ENCODE measurements at places on chromosomes 3 and 15. TPM values are rescaled to one million over a fixed set of nuclear protein-coding genes. Genes with fewer than 3 reads are reported as not detected.

DNA sequence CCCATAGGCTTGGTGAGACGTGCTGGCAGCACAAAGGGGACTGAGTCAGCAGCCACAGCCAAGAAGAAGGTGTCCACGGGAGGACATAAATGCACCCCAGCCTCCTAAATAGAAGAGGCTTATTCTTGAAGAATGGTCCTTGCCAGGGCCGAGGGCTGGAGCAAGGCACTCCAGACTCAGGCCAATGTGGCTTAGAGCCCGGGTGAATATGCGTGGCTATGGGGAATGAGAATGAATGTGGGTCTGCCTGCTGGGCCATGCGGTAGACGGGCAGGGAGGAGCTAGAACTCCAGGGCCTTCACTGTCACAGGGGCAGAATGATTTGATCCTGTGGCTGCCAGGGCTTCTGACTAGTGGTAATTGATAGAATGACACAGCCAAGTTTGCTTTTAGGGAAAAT is 34.0 kb downstream of the DHX30 start:
- H3K27ac ChIP-seq: no peak overlapping the region
- no peak overlapping the region for H3K4me3 ChIP-seq

- H3K4me3 ChIP-seq: no peak overlapping the region
- H3K27ac ChIP-seq: no peak overlapping the region
Observed at GRCh38 chr3:22263042-22263441, 512.0 kb upstream of the ZNF385D start.

DNA sequence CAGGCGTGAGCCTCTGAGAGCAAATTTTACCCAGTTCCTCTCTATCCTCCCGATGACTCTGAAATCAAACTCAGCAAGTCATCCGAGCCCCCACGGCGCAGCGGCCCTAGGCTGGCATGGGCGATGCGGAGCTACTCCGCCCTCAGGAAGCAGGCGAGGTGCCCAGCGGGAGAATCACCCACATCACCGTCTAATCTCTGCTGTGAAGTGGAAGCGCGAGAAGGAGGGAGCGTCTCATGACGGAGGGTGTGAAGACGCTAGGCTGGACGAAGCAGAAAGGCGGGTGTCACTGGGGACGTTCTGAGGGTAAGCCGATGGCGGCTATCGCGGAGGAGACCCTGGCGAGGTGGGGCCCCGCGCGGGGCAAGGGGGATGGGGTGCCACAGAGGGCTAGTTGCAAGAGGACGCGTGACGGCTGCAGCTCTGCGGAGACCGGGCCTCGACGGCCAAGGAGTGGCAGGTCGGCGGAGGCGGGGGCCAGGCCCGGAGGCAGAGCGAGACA is 9.1 kb upstream of the GNAI2 start:
- H3K27me3 ChIP-seq: no peaks in the 10 kb centered on the region
- peak overlapping the region; percentile 78 for H3K27ac ChIP-seq
- DNase-seq: no peak
- peaks cover 6% of the 10 kb centered on the region for H3K4me1 ChIP-seq
- H3K4me3 ChIP-seq: peak overlapping the region; percentile 72

GRCh38 chr3:58366699-58367098 is 34.0 kb downstream of the PXK start:
- no peaks in the 10 kb centered on the region for H3K27me3 ChIP-seq
- H3K4me3 ChIP-seq: no peak overlapping the region
- no peaks in the 10 kb centered on the region for H3K36me3 ChIP-seq
- no peak for DNase-seq
- no peak overlapping the region for H3K27ac ChIP-seq

GRCh38 chr3:129023909-129024308 is 22.8 kb downstream of the EFCC1 start:
- H3K4me1 ChIP-seq: peaks cover 6% of the 10 kb centered on the region
- no peaks in the 10 kb centered on the region for H3K27me3 ChIP-seq
- no peak overlapping the region for H3K4me3 ChIP-seq
- H3K27ac ChIP-seq: no peak overlapping the region
- no peak for DNase-seq

DNA sequence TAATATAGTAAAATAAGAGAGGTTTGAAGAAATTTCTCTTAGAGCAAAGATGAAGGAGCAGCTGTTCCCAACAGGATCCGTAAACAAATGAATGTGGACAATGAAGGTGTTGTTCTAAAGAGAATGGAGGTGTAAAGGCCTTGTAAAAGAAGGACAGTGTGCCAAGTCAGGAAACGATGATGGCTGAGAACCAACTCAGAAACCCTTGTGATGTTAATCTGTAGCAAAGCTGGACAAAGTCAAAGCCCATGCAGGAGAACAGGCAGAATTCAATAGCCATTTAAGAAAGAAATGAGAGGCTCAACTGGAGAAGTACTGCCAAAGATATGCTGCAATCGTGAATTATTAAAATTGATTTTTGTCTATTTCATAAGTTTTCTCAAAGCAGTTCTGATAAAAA is 192.2 kb downstream of the MBNL1 start:
- 0 out of 2 replicates have a peak, but pooled peaks cover 1% of the 10 kb centered on the region for H3K36me3 ChIP-seq
- no peak for DNase-seq
- no peak overlapping the region for H3K4me3 ChIP-seq
- no peak overlapping the region for H3K27ac ChIP-seq

DNA sequence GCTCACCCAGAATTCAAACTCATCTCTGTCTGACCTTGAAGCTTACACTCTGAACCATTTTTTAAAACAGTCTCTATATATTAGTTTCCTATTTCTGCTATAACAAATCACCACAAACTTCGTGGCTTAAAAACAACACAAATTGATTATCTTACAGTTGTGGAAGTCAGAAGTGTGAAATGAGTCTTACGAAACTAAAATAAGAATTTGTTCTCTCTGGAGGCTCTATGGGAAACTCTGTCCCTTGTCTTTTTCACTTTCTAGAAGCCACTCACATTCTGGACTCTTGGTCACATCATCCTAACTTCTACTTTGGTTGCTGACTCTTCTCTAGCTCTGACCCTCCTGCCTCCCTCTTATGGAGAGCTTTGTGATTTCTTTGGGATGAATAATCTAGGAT is 429.3 kb upstream of the THBS1 start:
- no peaks in the 10 kb centered on the region for H3K27me3 ChIP-seq
- H3K36me3 ChIP-seq: no peaks in the 10 kb centered on the region
- peaks cover 18% of the 10 kb centered on the region for H3K4me1 ChIP-seq
- no peak overlapping the region for H3K27ac ChIP-seq
- H3K4me3 ChIP-seq: no peak overlapping the region

DNA sequence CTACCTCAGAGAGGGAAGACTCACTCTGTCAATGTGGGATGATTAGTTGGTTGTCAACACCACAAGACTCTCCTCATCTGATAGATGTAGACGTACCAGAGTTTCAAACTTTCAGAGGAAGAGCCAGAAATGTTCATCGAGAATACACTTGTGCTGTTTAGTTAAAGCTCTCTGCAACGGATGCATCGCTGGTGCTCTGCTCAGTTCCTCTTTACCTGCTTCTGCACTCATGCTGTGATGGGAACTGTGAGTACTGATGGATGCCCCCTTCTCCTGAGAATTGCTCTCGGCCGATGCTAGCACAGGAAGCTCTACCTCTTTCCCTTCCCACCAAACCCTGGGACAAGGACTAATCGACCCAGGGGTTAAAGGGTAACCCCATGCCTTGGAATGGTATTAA is 51.8 kb upstream of the CCDC54 start:
- H3K4me1 ChIP-seq: no peaks in the 10 kb centered on the region
- H3K27me3 ChIP-seq: no peaks in the 10 kb centered on the region
- H3K27ac ChIP-seq: no peak overlapping the region
- no peaks in the 10 kb centered on the region for H3K36me3 ChIP-seq
- DNase-seq: no peak

DNA sequence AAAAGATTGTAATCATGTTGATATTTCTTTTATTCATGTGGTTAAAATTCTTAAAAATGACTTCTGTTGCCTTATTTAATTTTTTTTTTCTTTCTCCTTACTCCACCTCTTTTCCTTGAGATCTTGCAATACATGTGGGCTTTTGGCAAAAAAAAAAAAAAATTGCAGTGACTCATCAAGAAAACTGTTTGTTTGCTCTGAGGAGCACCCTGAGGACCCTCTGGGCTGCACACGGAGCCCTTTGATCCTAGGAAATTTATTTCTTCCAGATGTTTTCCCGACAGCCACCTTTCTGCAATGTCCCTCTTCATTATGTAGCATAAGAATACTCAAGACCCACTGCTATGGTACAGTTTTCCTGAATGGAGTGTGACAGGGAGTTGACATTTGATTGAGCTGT is 371.7 kb downstream of the ZBTB20 start:
- H3K36me3 ChIP-seq: no peaks in the 10 kb centered on the region
- no peak overlapping the region for H3K27ac ChIP-seq
- H3K27me3 ChIP-seq: no peaks in the 10 kb centered on the region

DNA sequence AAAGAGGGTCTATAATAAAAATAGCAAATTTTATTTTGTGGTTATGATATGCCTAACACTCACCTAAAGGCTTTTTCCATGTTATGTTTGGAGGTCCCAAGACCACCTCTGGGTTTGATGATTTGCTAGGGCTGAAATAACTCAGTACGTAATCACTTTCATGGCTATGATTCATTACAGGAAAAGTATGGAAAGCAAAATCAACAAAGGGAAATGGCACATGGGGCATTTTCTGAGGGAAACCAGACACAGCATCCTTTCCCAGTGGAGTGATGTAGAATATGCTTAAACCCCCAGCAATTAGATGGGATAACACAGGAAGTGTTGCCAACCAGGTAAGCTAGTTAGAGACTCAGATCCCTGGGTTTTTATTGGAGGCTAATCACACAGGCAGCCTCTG is 701.6 kb upstream of the CBLB start:
- H3K4me3 ChIP-seq: no peak overlapping the region
- H3K4me1 ChIP-seq: no peaks in the 10 kb centered on the region
- H3K27ac ChIP-seq: no peak overlapping the region
- no peak for DNase-seq
- no peaks in the 10 kb centered on the region for H3K27me3 ChIP-seq
- no peaks in the 10 kb centered on the region for H3K36me3 ChIP-seq

DNA sequence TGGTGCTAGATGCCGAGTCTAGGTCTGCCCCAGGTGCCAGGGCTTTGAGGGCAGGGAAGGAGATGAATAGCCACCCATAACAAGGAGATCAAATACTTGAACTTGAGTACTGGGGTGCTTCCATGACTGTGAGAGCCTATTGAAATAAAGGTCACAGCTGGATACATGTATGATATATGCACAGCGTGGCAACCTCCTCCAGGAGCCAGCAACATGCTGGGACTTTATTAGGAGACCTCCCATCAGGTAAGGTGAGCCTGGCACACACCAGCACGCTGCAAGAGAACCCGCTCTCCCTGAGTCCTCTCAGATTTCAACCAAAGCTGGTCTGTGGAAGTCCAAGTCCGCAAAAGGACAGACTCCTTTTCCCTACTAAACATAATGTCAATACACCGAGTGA is 10.5 kb upstream of the HES1 start:
- DNase-seq: no peak
- no peak overlapping the region for H3K4me3 ChIP-seq
- no peaks in the 10 kb centered on the region for H3K36me3 ChIP-seq
- H3K27me3 ChIP-seq: no peaks in the 10 kb centered on the region
- H3K27ac ChIP-seq: no peak overlapping the region
- H3K4me1 ChIP-seq: peaks cover 82% of the 10 kb centered on the region

DNA sequence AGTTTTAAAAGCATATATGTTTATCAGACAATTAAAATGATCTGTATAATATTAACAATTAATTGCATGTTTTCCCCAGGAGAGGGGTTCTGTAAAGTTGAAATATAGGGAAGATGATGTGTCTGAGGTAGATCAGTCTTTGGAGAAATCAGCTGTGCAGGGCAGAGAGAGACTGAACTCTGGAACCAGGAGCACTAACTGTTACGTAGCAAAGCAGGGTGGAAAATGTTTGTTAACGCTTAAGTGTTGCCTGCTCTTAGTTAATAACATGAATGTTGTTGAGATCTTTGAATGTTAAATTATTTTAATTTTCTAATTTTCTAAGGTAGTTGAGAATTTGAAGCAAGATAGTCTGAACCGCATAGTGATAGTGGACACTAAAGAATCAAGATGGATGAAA is 57.5 kb downstream of the NEO1 start:
- no peak overlapping the region for H3K27ac ChIP-seq
- DNase-seq: no peak
- H3K27me3 ChIP-seq: no peaks in the 10 kb centered on the region
- no peaks in the 10 kb centered on the region for H3K4me1 ChIP-seq
- no peak overlapping the region for H3K4me3 ChIP-seq

DNA sequence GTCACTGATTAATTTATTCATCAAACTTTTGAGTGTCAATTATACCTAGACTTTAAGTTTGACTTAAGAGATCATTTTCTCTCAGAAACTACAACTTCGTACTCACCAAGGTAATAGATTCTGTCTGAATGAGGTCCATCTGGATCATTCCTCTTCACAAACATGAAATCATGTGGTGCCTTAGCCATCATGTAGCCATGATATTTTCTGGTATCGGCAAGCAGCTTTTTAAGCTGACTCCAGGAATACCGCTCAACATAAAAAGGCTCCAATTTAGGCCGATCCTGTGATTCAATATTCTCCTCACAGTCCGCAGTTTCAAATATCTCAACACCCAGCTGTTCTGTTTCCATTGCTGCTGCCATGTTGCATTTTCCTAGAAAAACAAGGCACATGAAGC is 5.3 kb downstream of the DPP8 start:
- DNase-seq: no peak
- H3K36me3 ChIP-seq: no peaks in the 10 kb centered on the region

- no peaks in the 10 kb centered on the region for H3K4me1 ChIP-seq
- no peak for DNase-seq
- H3K36me3 ChIP-seq: no peaks in the 10 kb centered on the region
- peak overlapping the region; percentile 13 for H3K27ac ChIP-seq
- no peaks in the 10 kb centered on the region for H3K27me3 ChIP-seq
Observed at GRCh38 chr15:90046911-90047392, 45.8 kb downstream of the ZNF710 start.

GRCh38 chr3:64488939-64489338 is 198.9 kb downstream of the ADAMTS9 start:
- H3K27ac ChIP-seq: no peak overlapping the region
- H3K4me1 ChIP-seq: peaks cover 32% of the 10 kb centered on the region
- H3K4me3 ChIP-seq: no peak overlapping the region
- H3K27me3 ChIP-seq: peaks cover 1% of the 10 kb centered on the region
- no peaks in the 10 kb centered on the region for H3K36me3 ChIP-seq
- DNase-seq: no peak

DNA sequence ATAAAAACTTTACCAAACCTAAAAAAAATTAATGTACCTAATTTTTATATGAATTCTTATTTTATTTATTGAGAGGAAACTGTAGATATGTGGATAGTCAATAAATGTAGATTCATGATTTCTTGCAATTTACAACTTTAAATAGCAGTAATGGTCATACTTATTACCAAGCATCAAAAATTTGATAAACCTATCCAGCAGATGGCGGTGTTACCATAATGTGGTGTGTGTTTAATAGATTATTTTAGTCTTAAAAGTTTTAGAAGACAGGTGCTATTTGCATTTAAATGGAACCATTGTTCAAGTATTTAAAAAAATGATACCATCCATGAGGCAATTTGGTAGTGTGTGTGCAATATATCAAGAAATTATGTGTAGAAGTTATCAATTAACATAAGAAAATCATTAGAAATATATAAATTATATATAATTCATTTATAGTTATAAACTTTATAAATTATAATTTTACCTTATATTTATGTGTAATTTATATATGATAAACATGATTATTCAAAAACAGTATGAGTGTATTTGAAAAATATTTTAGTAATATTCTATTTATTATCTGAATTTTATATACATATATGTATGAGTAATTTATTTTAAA is 176.0 kb upstream of the BCHE start:
- H3K4me3 ChIP-seq: no peak overlapping the region
- H3K27me3 ChIP-seq: no peaks in the 10 kb centered on the region
- no peaks in the 10 kb centered on the region for H3K4me1 ChIP-seq
- H3K27ac ChIP-seq: no peak overlapping the region
- no peak for DNase-seq
- H3K36me3 ChIP-seq: no peaks in the 10 kb centered on the region

The CPLX3 gene
- total RNA-seq: not detected

The ANKRD63 gene
- total RNA-seq: 0.28 TPM

The EIF3J gene
- 179 TPM for total RNA-seq

The C2CD4A gene
- total RNA-seq: 0.11 TPM

The CILP gene
- not detected for total RNA-seq

The TMEM89 gene
- not detected for total RNA-seq

The UMPS gene
- total RNA-seq: 62.9 TPM
